Stomach (tissue), 19 donors: ENCODE measurements at places on chromosomes 3 and 15. TPM values are rescaled to one million over a fixed set of nuclear protein-coding genes. Genes with fewer than 3 reads are reported as not detected.

CCDC174 gene
- 18.7 TPM for total RNA-seq

GRCh38 chr3:128663151-128663550 is 12.5 kb upstream of the RPN1 start:
- H3K4me1 ChIP-seq: no peaks in the 10 kb centered on the region
- DNase-seq: no peak
- no peaks in the 10 kb centered on the region for H3K36me3 ChIP-seq
- H3K27me3 ChIP-seq: no peaks in the 10 kb centered on the region
- H3K27ac ChIP-seq: no peak overlapping the region
- H3K4me3 ChIP-seq: no peak overlapping the region

GRCh38 chr3:121748680-121749275 is 763 bp downstream of the GOLGB1 start:
- H3K27me3 ChIP-seq: no peaks in the 10 kb centered on the region
- peak overlapping the region; percentile 65 for H3K4me3 ChIP-seq
- H3K36me3 ChIP-seq: no peaks in the 10 kb centered on the region
- H3K27ac ChIP-seq: peak overlapping the region; percentile 92

DNA sequence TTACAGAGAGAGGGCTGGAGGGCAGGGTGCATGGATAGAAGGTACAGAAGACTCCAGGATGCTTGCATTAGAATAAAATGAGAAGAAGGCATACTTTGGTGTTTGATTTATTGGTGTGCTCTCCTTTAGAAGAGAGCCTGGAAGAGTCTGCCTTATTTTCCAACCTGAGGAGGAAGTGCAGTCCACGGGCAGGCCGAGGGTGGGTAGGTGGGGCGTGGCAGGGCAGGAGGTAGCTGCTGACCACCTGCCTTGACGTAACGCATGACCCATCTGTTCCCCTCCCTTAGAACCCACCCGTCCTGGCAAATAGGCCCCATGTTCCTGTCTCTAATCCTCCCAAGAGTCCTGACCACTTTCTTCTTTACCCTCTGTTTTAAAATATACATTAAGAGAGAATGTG is 222.3 kb upstream of the LYSMD4 start:
- H3K4me1 ChIP-seq: no peaks in the 10 kb centered on the region
- H3K4me3 ChIP-seq: no peak overlapping the region
- no peak overlapping the region for H3K27ac ChIP-seq
- no peaks in the 10 kb centered on the region for H3K27me3 ChIP-seq
- no peaks in the 10 kb centered on the region for H3K36me3 ChIP-seq

PRR20G gene
- total RNA-seq: not detected

- H3K4me1 ChIP-seq: no peaks in the 10 kb centered on the region
- no peaks in the 10 kb centered on the region for H3K36me3 ChIP-seq
- H3K27me3 ChIP-seq: no peaks in the 10 kb centered on the region
- no peak overlapping the region for H3K27ac ChIP-seq
Observed at GRCh38 chr3:160129459-160130061, 95.7 kb upstream of the C3orf80 start.
